ENCODE measurements at places on chromosomes 2 and 18.

DNA sequence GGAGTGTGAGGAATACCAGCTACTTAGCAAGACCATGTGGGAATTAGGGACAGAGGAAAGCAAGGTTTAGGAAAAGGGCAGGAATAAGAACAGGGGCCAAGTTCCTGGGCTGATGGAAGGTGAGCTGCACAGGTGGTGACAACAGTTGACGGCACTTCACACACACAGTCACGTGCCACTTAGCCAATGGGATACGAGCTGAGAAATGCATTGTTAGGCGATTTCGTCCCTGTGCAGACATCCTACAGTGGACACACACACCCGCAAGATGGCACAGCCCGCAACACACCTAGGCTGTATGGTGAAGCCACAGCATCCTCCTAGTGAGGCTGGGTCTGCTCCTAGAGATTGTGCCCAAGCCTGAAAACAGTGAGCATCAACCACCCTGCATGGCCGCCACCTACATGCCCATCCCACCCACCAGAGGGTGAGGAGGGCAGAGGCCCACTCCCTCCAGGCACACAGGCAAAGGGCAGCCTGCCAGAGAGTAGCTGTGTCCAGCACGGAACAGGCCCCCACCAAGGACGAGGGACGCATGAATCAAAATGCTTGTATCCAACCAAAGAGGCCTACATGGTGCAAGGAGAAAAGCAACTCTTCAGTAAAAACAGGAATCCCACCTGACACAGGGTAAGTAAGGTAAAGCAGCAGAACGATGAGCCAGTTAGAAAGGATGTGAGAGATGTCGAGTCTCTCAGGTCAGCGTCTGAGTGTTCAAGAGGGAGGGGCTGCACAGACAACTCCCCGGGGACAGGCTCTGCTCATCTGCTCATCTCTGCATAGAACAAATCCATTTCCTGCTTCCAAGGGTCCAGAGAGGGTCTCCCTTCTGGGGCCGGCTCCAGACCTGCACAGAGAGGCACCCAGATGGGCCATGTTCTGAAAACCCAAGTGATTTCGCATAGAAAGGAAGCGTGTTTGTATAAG is 51.3 kb downstream of the ZNF516 start:
- DNase-seq: no peak

DNA sequence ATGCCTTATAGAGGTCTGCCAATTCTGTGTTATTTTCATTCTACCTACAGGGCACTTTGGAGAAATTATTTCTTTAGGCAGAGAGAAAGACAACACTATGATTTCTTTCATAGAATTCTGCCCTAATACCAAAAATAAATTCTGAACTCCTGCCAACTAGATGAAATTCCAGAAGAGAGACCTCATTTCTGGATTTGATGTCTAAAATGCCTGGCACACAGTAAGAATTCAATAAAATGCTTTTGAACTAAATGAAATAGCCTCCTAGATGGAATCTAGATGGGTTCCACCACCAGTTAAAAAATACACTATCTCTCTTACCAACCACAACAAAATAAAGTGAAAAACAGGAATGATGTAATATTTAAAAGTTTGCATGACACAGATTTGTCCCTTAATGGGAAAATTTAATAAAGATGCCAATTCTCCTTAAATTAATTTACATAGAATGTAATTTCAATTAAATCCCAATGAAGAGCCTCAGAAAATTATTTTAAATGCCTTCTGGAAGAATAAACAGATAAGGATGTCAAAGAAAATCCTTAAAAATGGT is 75.0 kb downstream of the OSBPL1A start:
- no peak for DNase-seq

GRCh38 chr2:42648796-42649195 is 80.4 kb downstream of the MTA3 start:
- DNase-seq: no peak

GRCh38 chr18:32049393-32050171 is 31.0 kb downstream of the RNF125 start:
- peak; percentile 34 for DNase-seq

DNA sequence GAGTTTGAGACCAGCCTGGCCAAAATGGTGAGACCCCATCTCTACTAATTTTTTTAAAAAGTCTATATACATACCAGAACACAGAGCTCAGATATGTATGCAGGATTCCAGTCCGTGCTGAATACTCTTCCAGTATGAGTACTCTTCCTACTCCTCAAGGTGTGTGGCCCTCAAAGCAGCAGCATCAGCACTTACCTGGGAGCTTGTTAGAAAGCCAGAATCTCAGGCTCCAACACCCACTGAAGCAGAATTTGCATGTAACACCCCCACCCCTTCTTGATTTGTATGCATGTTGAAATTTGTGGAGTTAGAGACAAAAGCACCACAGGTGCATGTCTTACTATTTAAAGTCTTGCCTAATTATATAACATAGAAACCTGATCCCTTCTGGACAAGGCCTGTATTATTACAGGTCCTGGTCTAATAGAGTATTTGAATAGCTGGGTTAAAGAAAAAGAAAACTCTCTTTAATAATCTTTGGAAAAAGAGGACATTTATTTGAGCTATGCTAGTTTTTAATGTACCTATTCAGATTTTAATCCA is 50.3 kb upstream of the NFE2L2 start:
- DNase-seq: no peak

DNA sequence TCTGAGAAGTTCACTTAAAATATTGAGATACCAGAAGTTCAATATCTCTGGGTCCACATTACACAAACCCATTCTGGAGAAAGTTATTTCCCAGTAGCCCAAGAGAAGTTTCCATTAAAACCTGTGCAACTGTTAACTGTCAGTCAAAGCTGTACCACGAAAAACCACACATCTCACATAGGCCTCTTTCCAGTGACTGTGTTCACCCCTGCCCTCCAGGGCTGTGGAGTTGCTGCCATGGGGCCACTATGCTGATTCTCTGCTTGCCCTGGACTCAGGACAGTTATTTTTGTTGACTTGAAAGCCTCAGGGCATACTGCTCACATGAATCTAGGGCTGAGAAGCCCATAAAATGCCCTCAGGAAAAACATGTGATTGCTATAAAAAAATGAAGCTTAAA is 153.8 kb downstream of the PIEZO2 start:
- DNase-seq: no peak

DNA sequence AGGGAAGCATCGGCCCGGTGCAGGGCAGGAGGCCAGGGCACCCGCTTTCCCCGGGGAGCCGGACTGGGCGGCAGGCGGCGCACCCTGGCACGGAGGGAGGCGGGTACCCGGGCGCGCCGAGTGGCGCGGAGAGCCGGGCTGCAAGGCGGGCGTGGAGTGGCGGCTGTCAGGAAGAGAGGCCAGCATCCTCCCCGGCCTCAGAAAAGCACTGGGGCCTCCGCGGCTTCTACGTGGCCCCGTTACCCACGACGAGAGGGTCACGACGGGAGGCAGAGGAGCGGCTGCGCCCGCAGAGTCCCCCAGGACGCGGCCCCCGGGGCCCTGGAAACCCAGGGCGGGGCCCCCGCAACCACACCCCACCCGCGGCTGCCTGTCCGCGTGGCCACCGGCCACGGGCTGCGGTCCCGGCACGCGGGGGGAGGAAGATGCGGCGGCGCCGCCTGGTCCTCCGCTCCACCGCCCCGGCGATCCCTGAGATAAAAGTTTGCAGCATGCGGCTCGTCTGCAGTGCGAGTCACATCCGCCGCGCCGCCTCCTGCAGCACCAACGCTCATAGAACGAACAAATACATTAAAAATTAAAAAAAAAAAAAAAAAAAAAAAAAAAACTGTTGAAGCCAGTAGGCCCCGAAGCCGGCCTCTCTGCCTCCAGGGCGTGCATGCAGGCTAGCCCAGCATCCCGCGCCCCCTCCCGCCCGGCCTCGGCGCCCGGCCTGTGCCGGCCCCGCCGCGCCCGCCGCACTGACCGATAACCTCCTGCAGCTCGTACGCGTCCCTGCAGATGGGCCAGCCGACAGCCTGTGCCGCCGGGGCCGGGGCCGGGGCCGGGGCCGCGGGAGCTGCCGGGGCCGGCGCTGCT is 683 bp downstream of the STK39 start:
- peak; percentile 57 for DNase-seq

DNA sequence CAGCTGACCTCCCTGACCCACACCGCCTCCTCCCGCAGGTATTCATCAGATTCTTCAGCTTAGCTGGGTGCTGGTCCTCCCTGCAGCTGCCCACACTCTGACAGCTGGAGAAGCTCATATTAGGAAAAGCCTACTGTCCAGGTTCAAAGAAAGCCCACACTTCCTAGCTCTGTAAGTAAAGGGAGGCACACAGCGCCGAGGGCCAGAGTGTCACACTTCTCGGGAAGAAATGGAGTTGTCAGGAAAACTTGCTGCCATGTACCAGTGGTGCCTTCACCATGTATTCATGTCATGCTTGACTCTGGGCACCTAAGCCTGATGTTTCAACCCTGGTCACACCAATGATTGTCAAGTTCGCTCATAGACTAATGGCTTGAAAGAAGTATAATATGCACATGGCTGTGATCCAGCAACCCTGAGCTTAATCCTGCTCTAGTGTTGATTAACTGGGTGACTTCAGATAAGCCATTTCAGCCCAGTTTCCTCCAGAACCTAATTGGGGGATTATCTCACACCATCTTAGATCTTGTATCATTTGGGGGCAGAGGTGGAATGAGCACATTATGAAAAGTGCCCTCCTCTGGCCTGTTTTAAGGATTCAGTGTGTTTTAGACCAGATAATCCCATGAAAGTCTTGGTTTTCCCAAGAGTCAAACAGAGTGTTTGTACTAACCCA is 180.3 kb upstream of the PARD3B start:
- no peak for DNase-seq

DNA sequence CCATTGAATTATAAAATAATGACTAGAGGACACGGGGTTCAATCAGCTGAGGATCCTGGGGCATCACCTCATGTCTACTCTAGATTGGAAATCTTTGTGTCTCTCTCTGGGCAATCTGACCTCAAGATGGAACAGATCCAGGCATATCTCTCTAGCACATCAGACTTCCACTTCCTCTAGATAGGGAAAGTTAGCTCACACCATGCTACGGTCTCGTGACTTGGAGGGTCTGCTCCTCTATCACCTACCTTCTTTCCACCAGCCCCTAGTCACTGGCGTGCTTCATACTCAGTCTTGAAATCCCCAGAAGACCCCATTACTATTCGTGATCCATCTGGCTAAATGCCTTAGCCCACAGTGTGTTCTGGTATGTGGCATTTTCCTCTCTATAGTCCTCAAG is 148.8 kb downstream of the ANKRD44 start:
- DNase-seq: no peak

GRCh38 chr2:113679457-113679856 is 52.4 kb downstream of the RABL2A start:
- DNase-seq: no peak

- no peak for DNase-seq
These were observed 37.7 kb upstream of the KLF11 start for GRCh38 chr2:10005461-10006235.

DNA sequence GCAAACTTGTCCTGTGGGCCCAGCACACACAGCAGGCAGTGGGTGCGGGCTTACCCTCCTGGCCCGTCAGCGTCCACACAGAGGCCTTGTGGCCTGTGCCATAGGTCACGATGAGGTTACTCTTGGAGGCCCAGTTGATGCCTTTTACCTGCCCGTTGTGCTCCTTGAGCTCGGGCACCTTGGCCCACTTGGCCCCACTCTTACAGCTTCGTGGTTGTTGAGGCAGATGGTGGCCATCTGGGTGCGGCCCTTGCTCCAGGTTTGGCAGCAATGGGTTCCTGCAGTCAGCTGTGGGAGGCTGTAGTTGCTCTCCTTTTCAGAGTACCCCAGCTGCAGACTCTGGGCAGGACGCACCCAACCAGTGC is 45.5 kb upstream of the PTH2R start:
- DNase-seq: no peak

- no peak for DNase-seq
These were observed 13.2 kb upstream of the SS18 start for GRCh38 chr18:26103579-26103978.

- DNase-seq: no peak
These were observed 53.6 kb downstream of the GALNT1 start for GRCh38 chr18:35635170-35635569.

DNA sequence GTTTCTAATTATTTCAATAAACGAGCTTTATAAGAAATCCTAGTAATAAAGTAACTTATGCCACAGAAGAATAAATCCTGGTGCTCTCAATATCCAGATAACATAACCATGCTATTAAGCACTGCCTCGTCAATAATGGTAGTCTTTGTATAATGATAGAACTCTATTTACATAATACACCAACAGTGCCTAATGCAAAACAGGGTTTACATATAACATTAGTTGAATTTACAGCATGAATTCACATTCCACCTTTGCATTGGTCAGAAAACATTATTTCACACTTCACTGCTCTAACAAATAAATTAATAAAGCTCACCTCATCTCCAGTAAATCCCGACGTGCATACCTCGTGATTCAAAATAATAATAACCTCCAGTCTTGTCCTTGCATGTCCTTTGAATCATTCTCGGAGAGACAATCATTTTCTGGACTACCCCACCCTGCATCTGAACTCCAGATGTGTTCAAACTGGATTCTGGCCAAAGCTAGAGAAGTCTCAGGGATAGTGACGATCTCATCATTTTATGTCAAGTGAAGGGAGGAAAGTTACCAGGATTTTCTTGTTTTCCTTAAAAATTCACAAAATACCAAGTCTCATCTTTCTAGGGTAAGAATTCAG is 189.2 kb downstream of the NCKAP5 start:
- DNase-seq: no peak

DNA sequence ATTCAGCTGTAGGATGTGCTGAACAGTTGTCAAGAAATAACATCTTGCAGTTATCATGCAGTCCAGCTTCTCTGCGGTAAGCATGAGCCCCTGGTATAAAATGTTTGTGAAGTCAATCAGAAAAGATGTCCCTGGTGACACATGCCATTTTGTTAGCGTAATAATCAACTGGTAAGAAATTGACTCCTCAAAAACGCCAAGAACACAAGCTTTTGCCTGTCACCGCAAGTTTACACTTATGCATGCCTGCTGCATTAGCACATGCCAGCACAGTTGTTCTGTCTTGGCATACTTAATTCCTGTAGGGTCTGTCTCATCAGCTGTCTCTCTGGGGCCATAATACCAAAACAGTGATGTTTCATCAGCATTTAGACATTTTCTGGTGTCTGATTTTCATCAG is 524.8 kb upstream of the DSEL start:
- no peak for DNase-seq

GRCh38 chr18:27652480-27653121 is 467.5 kb upstream of the CHST9 start:
- DNase-seq: no peak

DNA sequence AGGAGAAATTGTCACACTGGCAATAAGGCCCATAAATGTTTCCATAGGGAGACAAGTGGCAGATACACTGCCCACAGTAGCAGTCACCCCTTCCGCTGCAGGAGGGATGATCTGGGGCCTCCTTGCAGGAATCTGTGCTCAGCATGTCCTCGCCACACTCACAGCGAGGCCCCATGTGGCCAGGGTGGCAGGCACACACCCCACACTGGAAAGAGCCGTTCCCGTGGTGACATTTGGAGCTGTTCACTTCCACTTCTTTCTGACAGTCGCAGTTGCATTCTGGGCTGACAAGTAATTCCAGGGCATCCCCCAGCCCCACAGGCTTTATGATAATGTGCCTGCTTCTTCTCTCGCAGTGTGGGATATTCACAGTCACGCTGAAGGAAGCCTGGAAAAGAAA is 62.6 kb downstream of the ITGB6 start:
- no peak for DNase-seq

- DNase-seq: no peak
These were observed 249.8 kb downstream of the TXNL1 start for GRCh38 chr18:56388571-56388970.
